Body of pancreas (tissue), 4 donors: ENCODE measurements at places on chromosomes 1 and 21. TPM values are rescaled to one million over a fixed set of nuclear protein-coding genes. Genes with fewer than 3 reads are reported as not detected.

SAMSN1 gene
- 4.6 TPM for total RNA-seq

DNA sequence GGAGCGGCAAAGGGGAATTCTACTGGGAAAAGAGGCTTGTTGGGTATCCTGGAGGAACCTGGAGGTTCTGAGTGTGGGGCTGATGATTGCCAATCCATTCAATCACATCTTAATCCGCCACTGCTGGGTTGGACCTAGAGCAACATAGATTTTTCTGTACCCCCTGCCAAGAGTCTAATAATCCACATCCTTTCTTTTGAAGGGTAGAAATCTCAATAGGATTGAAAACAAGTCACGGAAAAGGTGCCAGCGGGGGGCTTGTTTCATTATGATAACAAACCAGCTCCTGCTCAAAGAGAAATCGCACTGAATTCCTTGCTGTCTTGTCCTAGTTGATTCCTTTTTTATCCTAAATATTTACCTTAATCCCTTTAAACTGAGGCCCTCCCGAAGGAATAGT is 528.5 kb downstream of the ADGRL2 start:
- no peak for DNase-seq

- peak; percentile 79 for DNase-seq
Measured at GRCh38 chr1:25810341-25811299, 9.1 kb upstream of the MTFR1L start.

DNA sequence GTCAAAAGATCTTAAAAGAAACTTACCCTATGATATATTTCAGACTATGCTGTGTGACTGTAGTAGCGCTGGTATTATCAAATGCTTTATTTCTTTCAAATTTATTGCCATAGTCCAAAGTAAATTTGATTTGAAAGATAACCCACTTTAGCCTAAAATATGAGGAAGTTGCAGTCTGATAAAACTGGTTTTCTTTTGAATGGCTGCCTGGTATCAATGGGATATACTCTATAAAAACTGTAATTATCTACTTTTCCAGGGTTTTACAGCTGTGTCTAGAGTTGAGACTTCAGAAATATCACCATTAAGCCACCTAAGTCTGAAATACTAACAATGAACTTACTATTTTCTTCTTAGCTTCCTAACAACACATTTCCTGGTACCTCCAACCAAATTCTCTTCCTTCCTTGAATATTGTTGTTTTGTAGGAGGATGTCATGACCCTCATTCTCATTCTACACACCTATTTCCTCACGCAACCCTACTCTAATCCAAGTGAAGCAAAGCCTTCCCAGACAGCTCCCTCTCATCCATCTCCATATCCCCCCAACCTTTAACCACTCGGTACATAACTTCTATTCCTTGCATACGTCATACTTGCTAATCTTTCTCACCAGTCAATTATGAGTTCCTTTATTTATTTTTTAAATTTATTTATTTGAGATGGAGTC is 17.0 kb downstream of the KDM5B start:
- no peak for DNase-seq
